Stomach (tissue), 19 donors: ENCODE measurements at places on chromosomes 1 and 21.

GRCh38 chr1:181545395-181545794 lies 62.1 kb downstream of the CACNA1E start:
- no peak for DNase-seq

GRCh38 chr1:245999697-246000637 lies 507.1 kb downstream of the SMYD3 start:
- DNase-seq: no peak

DNA sequence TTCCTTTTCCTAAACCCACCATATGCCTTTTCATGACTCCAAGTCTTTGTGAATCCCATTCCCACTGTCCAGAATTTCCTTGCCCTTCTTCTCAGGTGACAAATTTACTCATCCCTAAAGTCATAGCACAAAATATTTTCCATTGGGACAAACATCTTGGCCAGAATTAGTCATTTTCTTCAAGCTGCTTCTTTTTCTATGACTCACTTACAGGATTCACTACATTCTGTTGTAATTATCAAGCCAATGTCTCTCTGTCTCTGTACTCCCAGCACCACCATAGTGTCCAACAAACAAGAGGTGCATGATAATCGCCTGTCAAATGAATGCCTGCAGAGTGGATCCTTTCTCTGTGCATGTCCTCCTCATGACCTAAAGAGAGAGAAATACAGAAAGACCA lies 37.8 kb downstream of the SGIP1 start:
- no peak for DNase-seq

- DNase-seq: peak; percentile 83
Observed at GRCh38 chr1:39409055-39409816, 82.2 kb upstream of the BMP8A start.

DNA sequence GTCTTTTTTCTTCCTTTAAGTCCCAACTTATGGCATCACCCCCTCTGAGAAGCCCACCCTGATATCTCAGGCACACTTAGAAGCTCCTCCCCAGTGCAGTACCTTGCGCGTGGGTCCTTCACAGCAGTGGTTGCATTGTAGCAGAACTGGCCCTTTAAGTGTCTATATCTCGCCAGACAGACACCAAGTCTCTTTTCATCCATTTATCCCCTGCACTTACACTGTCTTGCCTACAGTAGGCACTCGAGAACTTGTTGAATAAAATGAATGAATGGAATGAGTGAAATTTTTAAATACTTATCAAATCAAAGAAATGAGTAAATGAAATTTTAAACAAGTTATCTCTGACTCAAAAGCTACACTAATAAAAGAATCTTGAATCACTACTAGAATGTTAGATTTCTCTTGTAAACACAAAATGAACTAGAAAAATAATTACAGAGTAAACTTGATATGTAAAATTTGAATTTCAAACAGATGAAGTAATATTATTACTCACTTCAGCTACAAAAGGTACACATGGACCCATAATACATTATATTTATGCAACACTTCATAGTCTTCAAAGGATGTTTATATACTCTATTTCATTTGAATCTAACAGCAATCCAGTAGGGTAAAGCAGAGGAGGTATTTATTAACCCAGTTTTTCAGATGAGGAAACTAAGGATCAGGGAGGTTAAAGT lies 54.7 kb upstream of the MAN1A2 start:
- DNase-seq: peak; percentile 14

- DNase-seq: peak; percentile 50
Observed at GRCh38 chr1:116666187-116667077, 1.1 kb downstream of the IGSF3 start.

- no peak for DNase-seq
Observed at GRCh38 chr21:43269440-43269839, 100.6 kb downstream of the CRYAA start.

- DNase-seq: no peak
Observed at GRCh38 chr1:1869469-1869868, 21.4 kb downstream of the GNB1 start.

- no peak for DNase-seq
Observed at GRCh38 chr1:23035823-23036452, 16.7 kb downstream of the KDM1A start.

DNA sequence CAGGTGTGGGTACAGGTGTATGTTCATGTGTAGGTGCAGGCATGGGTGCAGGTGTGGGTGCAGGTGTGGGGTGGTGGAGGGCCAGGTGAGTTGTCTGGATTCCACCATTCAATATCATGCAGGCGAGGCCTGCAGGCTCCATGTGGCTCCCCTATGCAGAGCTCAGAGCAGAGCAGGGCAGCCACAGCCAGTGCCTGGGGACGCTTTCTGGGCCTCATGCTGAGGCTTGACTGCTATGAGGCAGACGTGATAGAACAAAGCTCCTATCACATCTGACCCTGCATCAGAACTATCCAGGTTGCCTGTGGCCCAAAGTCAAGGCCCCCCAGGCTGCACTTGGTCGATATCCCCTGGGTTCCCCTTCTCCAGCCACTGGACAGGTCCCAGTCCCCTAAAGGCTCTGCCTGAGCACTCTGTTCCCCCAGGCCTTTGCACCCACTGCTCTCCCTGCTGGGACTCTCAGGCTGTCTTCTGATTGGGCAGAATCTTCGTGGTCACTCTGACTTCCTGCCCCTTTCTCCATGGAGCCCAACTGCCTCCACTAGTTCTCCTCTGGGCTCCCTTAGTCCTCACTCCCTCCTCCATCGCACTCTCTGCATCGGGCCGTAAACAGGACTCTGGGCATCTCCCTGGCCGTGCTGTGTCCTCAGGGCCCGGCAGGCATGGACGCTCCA lies 78.6 kb upstream of the ACTL8 start:
- no peak for DNase-seq

- DNase-seq: no peak
Observed at GRCh38 chr1:114077188-114077587, 76.5 kb downstream of the SYT6 start.

DNA sequence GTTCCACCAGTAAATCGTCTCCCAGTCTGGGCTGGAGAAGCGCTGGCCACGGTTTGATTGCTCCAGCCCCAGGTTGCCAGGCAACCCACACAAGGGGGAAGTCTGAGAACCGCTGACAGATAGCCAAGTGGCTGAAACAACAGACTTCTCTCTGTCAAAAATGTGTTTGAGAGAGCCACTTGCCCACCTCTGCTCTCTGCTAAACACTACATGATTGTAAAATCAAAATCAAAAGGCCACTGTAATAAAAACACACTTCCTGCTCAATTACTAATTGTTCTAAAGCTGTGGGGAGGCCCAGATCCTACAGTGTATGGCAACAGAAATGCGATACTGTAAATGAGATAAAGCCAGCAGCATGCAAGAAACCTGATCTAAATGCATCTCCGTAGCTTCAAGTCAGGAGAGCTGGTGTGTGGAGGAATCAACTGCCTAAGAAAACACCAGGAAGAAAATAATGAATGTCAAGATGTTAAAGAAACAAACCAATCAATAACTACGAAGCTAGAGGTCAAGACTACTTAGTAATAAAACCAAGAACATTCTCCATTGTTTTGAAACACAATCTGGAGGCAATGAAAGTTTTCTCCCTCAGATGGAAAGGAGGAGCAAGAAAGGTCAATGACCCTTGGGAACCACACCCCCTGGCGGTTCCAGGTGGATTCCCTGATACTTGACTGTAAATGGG lies 121.2 kb downstream of the SLC45A1 start:
- DNase-seq: peak; percentile 93

DNA sequence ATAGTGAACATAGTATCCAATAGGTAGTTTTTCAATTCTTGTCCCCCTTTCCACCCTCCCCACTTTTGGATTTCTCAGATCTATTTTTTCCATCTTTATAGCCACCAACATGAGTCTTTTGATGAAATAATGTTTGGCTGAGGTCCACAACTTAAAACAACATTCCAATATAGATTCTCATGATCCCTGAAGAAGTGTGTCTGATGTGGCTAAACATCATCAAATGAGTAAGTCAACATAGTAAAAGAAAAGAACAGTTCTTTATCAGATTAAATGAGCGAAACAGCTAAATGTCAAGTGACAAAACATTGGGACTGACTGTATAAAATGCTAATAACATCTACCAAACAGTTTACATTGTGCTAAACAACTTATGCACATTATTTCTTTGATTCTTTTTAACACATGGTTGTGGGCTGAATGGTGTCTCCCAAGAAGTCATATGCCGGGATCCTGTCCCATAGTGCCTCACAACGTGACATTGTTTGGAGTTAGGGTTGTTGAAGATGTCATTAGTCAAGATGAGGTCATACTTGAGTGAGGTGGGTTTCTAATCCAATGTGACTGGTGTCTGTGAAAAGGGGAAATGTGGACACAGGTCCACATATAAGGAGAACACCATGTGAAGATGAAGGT lies 453.6 kb downstream of the LTN1 start:
- no peak for DNase-seq

DNA sequence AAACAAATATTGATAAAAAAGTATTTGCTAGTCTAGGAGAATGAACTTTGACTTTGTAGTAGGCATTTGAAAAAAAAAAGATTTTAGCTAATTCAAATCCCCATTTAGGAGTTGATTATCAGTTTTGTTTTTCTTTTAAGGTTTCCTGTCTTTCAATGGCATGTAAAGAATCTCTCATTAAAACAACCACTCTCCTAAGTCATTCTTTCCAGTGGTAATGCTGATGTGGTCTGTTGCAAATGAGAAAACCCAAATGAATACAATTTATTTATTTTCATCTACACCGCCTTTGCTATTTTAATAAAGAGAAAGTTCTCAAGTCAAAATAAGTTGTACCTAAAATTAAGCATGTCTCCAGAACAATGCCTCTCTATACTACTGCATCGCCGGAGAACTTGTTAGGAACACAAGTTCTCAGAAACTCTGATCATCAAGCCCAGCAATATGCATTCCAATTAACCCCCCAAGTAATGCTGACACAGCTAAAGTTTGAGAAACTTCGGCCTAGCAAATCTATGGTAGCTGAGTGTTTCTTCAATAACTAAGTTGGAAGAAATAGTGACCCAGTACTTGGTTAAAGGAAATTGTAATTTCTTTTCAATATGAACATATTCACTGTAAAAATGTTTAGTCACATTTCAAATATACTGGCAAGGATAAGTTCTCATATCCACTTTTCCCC lies 255.1 kb downstream of the PTPRC start:
- DNase-seq: no peak

DNA sequence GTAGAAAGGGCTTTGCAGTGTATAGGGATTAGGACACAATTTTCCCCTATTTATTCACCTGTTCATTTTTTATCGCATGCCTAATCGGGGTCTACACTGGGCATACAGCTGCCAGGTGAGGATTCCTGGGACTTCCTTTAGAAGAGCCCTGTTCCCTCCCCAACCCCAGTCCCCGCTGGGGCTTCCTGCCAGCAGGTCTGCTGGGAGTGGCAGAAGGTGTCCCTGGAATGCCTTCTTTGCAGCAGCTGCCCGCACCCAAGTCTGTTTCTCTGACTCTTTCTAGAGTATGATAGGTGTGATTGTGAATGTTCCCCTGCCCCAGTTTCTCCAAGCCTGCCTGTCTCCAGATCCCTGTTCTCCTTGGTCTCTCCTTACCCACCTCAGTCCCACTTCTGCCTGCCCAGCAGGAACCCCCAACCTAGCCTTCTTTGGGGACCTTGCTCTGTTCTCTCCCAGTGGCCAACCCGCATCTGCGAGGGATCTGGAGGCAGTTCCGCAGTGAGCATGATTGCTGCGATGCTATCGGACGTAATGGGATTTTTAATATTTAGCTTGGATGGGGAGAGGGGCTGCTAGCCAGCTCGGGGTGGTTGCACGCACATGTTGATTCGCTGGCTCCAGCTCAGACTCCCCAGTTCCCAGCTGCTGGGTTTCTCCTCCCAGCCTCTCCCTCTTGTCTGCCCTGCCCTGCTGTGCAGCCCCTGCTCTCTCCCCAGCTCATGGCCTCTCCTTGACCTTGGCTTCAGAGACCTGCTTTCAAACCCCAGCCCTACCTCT lies 79.8 kb downstream of the EPHB2 start:
- DNase-seq: no peak

DNA sequence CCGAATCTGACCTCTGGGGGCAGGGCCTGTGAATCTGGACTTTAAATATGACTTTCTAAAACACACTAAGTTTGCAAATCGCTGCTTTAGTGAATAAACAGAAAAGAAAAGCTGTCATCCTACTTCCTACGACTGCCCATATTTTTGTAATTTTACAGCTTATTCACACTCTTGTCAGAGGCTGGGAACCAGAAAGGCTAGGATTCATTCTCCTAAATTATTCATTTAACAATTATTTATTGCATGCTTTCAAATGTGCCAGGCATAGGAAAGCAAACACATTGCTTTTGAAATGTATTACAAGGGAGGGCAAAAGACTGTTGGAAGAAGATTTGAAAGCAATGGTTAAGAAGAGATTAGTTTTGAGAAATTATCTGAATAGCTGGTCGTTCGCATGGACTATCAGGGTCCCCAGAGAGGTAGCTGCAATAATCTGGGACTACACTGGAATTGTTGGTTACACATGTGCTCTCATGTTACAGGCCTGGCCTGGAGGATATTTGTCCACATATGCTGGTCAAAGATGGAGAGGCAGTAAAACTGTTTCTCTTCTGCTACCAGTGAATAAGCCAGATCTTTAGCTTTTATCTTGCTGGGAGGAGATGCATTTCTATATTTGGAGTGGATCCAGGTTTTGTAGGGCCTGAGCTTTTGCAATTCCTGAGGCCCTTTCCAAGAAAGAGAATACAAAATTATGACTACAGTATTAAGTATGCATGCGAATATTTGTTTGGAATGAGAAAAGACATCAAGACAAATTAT lies 29.6 kb upstream of the SFPQ start:
- DNase-seq: peak; percentile 77

- DNase-seq: no peak
Observed at GRCh38 chr1:28132171-28133167, 44.0 kb downstream of the PTAFR start.

DNA sequence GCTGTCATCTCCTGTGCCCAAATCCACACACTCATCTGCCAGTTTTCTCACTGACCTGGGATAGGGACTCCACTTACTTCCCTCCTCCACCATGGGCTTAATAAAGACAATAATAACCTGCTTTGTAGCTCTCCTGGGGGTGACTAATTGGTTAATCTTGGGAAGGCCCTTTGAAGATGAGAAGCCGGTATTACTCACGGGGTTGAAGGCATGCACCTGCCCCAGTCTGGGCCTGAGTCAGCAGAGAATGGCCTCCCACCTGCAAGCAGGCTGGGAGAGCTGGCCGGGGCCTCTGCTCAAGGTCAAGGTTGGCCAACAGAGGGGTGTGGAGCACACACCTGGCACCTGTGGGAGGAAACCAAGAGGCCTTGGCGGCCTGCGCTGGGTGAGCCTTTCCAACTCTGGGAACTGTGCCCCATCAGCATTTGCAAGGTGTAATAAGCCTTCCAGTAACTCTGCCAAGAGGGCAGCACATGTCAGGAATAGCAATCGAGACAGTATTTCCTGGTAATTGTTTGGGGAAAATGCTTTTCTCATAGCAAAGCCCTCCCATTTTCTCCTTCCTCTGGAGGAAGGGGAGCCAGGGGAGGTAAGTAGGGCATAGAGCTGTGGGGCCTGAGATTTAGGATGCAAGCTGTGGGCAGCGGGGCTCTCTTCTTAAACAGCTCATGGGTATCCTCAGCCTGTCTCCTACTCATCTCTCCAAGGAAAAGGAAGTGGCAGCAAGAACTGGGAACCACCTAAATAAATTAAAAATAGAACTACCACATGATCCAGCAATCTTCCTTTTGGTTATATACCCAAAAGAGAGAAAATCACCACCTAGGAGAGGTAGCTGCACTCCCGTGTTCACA lies 49.0 kb downstream of the TOMM20 start:
- peak; percentile 91 for DNase-seq
